ENCODE measurements at places on chromosomes 2 and 18.

GRCh38 chr2:133596701-133597393 is 28.6 kb upstream of the NCKAP5 start:
- no peak for DNase-seq

DNA sequence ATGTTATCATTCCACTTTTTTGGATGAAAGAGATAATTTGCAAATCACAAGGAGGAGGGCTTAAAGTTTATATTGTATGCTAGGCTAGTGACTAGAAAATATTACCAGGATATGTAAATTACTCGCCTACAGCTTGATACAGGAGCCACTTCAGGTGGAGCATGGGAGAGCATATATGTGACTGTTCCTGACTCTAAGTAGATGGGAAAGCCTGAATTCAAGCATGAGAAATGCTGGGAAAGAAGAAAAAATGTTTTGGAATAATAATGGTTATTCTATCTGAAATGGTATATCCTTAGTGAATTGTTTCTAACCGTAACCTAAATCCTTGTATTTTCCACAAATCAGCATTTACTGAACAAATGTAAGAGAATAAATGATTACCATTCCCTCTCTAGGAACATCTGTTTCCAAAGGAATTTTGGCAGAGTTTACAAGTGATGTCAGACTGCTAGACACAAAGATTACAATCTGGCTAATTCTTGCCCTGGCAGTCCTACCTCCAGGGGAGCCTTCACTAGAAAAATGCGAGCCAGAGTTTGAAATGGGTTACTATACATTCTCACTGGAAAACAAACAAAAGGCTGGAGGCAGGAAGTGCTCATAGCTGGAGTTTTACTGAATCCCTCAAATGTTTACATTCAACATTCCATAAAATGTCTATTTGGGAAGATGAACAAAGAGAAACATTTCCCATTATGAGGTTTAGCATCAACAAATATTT is 129.4 kb upstream of the MAPRE2 start:
- no peak for DNase-seq

- no peak for DNase-seq
Observed at GRCh38 chr2:165897726-165898125, 55.9 kb downstream of the TTC21B start.

DNA sequence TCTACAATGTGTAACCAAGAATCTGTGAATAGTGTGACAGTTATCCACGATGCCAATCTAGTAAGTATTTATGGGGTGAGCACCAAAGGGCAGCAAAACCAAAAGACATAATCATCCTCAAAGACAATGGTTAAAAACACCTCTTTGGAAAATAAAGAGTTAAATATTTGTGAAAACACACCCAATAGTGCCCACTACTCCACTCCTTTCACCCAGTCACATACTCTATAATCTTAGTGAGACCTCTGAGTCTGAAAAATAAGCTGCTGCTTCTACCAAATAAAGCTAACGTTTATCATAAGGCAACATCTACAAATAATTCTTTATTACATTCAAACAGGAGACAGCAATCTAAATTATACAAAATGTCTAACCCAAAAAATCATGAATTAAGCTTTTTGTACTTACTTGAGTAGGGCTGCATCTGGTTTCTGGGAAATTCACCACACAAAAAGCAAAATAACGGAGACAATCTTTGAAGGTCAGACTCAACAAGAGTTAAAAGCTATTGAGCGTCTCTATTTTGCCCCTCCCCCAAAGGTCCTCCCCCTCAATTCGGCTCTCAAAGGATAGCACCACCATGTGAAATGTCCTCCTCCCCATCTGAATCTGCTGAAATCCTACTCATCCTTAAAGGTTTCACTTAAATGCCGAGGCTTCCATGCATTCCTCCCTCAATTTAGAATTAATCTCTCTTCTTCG is 2.0 kb downstream of the RAPH1 start:
- no peak for DNase-seq

- no peak for DNase-seq
Observed at GRCh38 chr2:151845884-151846283, 17.7 kb upstream of the ARL5A start.

- no peak for DNase-seq
Observed at GRCh38 chr2:199228887-199229819, 228.6 kb downstream of the SATB2 start.

DNA sequence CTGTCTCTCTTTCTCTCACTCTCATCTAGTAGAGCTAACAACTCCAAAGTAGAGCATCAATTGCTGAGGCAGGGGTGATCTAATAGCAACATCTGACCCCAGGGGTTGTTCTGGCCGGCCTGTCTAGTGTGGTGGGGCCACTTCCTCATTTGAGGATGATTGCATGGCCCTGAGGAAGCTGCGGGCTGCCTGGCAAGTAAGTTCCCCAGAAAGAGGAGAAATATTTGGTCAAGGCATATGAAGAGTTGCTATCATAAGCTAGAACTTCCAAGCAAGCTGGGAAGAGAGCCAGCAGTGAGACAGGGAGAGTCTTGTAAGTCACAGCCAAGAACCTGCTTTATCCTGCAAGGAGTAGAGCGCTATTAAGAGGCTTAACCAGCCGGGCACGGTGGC is 50.8 kb upstream of the TMEM87B start:
- no peak for DNase-seq

DNA sequence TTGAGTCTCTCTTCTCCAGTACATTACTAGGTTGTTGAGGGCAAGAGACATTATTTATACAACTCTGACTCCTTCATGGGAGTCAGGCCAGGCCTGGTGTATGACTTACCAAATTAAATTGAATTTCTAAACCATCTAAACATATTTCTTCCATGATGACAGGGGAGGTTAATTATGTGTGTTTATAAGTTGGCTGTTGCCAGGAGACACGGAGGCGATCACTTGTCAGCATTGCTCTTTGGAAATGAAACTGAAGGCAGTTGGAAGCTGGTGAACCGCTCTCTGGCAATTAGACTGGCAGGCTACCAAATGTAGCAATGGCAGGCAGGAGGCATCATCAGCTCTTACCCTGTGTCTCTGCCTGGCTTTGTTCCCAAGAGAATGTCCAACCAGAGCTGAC is 241.4 kb downstream of the KCNS3 start:
- no peak for DNase-seq

GRCh38 chr2:183614799-183615435 is 490.7 kb downstream of the NUP35 start:
- DNase-seq, result no peak

DNA sequence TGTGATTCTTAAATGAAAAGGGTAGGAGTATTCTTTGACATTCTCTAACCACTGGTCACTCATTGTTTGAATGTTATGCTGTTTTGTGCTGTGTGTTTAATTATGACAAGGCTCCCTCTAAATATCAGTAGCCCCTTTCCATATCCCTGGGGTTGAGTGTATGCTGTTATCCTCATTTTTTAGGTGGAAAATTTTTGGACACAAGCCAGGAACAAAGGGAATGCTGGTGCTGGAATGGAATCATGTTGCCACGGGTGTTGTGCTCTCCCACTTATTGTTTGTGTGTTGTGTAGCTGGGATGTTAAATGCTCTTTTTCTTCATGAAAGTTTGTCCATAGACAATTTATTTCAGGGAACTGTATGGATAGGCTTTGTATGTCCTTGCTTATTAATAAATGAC is 43.3 kb downstream of the ZNF532 start:
- no peak for DNase-seq
